NAMALWA (cell line): ENCODE measurements at places on chromosomes 1 and 21.

GRCh38 chr1:154622503-154623039 is 14.6 kb upstream of the ADAR start:
- no peak for DNase-seq

GRCh38 chr1:207404849-207405525 is 49.1 kb upstream of the CR2 start:
- peak; percentile 71 for DNase-seq

DNA sequence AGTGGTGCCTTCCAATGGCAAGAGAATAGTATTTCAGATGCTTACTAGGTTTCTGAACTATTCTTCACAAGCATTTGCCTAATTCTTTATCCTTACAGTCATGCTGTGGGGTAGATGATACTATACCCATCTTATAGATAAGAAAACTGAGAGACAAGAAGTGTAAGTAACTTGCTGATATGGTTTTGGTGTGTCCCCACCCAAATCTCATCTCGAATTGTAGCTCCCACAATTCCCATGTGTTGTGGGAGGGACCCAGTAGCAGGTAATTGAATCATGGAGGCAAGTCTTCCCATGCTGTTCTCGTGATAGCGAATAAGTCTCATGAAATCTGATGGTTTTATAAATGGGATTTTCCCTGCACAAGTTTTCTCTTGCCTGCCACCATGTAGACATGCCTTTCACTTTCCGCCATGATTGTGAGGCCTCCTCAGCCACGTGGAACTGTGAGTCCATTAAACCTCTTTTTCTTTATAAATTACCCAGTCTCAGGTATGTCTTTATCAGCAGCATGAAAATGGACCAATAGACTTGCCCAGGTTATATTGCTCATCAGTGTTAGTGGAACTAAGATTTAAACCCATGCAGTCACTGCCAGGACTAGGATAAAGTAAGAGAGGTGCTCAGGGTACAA is 298.7 kb downstream of the GRIK1 start:
- no peak for DNase-seq

DNA sequence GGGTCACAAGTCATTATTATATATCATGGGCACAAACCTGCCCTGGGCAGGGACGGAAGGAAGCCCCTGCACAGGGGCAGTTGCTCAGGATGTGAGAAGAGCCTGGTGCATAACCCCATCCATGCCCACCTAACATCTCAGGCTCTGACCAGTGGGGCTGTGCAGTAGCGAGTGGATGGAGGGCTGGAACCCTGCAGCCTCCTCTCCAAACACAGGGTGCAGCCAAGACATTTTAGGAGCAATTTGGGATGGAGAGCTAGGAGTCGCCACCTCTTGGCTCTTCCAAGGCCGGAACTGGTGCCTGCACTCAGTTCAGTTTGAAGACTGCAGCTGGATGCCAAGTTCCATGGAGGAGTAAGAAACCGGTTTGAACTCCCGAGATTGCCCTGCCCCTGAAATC is 2.8 kb downstream of the MX1 start:
- no peak for DNase-seq

DNA sequence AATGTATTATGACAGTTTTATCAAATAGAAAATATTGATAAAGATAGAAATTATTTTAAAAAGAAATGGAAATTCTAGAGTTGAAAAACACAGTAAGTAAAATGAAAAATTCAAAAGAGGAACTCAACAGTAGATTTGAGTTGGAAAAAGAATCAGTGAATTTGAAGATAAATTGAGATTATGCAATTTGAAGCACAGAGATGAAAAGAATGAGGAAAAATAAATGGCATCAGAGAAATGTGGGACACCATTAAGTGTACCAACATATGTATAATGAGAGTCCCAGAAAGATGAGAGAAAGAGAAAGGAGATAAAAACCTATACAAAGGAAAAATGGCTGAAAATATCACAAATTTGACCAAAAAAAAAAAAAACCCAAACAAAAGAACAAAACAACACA is 25.0 kb downstream of the C4BPA start:
- no peak for DNase-seq

GRCh38 chr1:51420867-51421627 is 90.7 kb upstream of the TTC39A start:
- no peak for DNase-seq
